Smooth muscle cell of the coronary artery (primary cell): ENCODE measurements at places on chromosomes 12 and 14. TPM values are rescaled to one million over a fixed set of nuclear protein-coding genes. Genes with fewer than 3 reads are reported as not detected.

The KERA gene
- total RNA-seq: not detected in 2 replicates

The CEBPE gene
- total RNA-seq: not detected in 2 replicates

The CLEC4C gene
- total RNA-seq: not detected in 2 replicates

The SYCP3 gene
- 0.08 and 0.12 TPM in 2 replicates for total RNA-seq

The SOAT2 gene
- total RNA-seq: not detected in 2 replicates

The AGAP2 gene
- 0.23 and 0.30 TPM in 2 replicates for total RNA-seq

The RFLNA gene
- 0.35 and 6.8 TPM in 2 replicates for total RNA-seq

The OTUB2 gene
- total RNA-seq: 1.3 and 1.5 TPM in 2 replicates

The STAC3 gene
- total RNA-seq: 0.08 and 0.23 TPM in 2 replicates

The MMP17 gene
- total RNA-seq: 9.1 and 9.5 TPM in 2 replicates

The C1R gene
- 82.7 and 516 TPM in 2 replicates for total RNA-seq

The ZNF891 gene
- total RNA-seq: 0.53 and 0.94 TPM in 2 replicates

The CIROP gene
- 0.12 TPM in 1 of 2 replicates, not detected in the other for total RNA-seq

The SYT10 gene
- not detected in 2 replicates for total RNA-seq

The CFL2 gene
- total RNA-seq: 50.7 and 55.2 TPM in 2 replicates

The CLECL1 gene
- not detected in 2 replicates for total RNA-seq

The GARIN6 gene
- not detected in 2 replicates for total RNA-seq

The SLC7A7 gene
- 1.2 and 16.2 TPM in 2 replicates for total RNA-seq

The ESPL1 gene
- total RNA-seq: 0.70 and 1.2 TPM in 2 replicates

The METTL1 gene
- total RNA-seq: 5.0 and 7.0 TPM in 2 replicates

The HOXC12 gene
- total RNA-seq: not detected in 2 replicates

The TEX22 gene
- 0.23 TPM in 2 replicates for total RNA-seq

The SALL2 gene
- total RNA-seq: 2.0 and 2.9 TPM in 2 replicates

The MAP1LC3B2 gene
- total RNA-seq: 0.15 TPM in 1 of 2 replicates, not detected in the other

The PNN gene
- 16.3 and 19.8 TPM in 2 replicates for total RNA-seq

The NFE2 gene
- 0.12 TPM in 1 of 2 replicates, not detected in the other for total RNA-seq

The ALX1 gene
- 0.08 and 3.6 TPM in 2 replicates for total RNA-seq

The KSR2 gene
- not detected in 2 replicates for total RNA-seq

The EPYC gene
- total RNA-seq: not detected in 2 replicates

The M6PR gene
- 300 and 588 TPM in 2 replicates for total RNA-seq

The KITLG gene
- 9.9 and 36.6 TPM in 2 replicates for total RNA-seq

The CLEC4D gene
- not detected in 2 replicates for total RNA-seq
